ENCODE measurements at places on chromosomes 1 and 21. TPM values are rescaled to one million over a fixed set of nuclear protein-coding genes. Genes with fewer than 3 reads are reported as not detected.
A peak's percentile ranks its signal among the peaks of the same experiment; 100 is the strongest.

C1orf232 gene
- total RNA-seq, result not detected

DNA sequence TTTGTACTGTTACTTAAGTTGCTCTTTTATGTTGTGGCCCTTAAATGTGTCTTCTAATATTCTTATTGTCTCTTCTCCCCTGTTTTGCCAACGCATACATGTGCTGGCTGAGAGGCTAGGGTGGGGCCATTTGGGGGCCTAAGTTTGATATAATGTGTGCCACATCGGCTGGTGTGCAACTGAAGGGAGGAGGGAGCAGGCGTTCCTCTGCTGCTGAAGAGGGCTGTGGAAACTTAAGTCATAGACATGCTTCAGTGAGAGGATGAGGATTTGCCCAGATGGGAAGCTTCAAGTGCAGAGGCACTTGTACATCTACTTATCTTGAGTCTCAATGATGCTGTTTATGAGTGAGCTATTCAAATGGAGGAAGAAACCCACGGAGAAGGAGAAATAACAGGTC is 630.6 kb downstream of the LMO4 start:
- DNase-seq, result no peak

- DNase-seq, result no peak
These were observed 32.0 kb downstream of the SUSD4 start for GRCh38 chr1:223331929-223332328.

DNA sequence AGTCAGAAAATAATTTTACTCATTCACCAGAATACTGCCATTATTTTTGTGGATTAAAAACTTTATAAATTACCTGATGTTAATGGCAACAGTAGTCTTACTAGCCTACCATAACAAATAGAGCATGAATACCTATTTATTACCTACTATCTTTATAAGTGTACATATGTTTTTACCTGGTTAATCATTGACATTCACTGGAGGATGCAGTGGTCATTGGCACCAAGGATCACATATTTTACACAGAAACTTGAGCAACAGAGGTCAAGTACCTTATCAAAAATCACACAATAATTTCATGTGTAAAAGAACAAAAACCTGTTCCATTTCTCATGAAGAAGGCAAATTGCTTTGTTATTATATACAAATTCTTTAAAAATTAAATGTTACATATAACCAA is 1284.9 kb upstream of the NCAM2 start:
- no peak for DNase-seq

GRCh38 chr1:45015683-45016082 is 3.6 kb downstream of the UROD start:
- no peak for DNase-seq

LCE1B gene
- not detected for total RNA-seq

OLFM3 gene
- 6.2 TPM for total RNA-seq

- peak; percentile 48 for DNase-seq
These were observed 251.1 kb upstream of the ADGRL2 start for GRCh38 chr1:81549588-81550127.
